Dermis microvascular lymphatic vessel endothelial cell (primary cell): ENCODE measurements at places on chromosomes 16 and 17. TPM values are rescaled to one million over a fixed set of nuclear protein-coding genes. Genes with fewer than 3 reads are reported as not detected.

DNA sequence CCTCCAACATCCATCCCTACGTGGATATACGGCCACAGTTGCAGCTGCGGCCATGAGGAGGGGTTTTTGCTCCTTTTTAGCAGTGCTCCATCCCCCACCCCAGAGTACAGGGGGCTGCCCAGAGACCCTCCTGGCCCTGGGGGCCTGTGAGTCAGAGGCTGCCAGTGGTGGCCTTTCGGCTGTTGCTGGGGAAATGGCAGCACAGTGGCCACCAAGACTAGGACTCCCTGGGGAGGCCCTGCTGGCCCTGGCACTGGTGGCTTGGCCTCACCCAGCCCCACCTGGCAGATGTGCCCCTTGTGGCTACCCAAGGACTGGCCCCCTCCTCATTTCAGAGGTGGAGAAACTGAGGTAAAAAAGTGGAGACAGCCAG, 29.1 kb downstream of the RAI1 start:
- no peak for DNase-seq

DNA sequence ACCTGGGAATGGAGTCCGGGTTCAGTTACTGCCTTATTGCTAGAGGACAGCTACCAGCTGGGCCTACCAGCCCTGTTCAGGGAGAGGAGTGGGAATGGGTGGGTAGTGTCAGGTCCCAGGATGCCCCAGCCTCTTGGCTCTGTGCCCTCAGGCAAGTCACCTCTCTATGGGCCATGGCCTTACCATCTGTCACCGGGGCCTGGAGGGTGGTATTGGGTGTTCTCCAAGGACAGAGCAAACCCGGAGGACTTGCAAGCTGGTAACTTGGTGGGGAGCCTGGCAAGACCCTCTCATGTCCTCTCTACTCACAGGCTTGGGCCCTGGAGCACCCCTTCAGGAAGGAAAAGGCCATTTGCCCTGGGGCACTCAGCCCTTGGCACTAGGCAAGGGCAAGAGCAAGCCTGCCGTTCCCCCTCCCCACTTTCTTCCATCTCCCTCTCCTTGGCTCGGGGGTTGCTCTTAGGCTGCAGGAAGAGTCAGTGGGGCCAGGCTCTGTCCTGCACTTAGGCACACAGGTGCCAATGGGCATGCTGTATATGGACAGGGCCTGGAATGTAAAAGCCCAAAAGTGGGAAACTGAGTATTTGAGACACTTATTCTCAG, 170.0 kb upstream of the ZNF267 start:
- no peak for DNase-seq

- DNase-seq: no peak
Measured at GRCh38 chr16:64181271-64181925, 940.5 kb downstream of the CDH11 start.

GRCh38 chr16:77679901-77680300, 42.4 kb upstream of the NUDT7 start:
- no peak for DNase-seq

The EZH1 gene
- total RNA-seq: 9.8 and 11.3 TPM in 2 replicates
